ENCODE measurements at places on chromosomes 2 and 18.

- no peak for DNase-seq
Measured at GRCh38 chr2:226618875-226619605, 180.6 kb downstream of the IRS1 start.

- DNase-seq, result no peak
Measured at GRCh38 chr2:236963631-236964182, 122.0 kb upstream of the COPS8 start.

GRCh38 chr2:168577885-168578284 is 121.8 kb downstream of the CERS6 start:
- no peak for DNase-seq

- peak; percentile 66 for DNase-seq
Measured at GRCh38 chr2:11389551-11390398, 45.3 kb upstream of the ROCK2 start.

- no peak for DNase-seq
Measured at GRCh38 chr2:47046271-47046670, 108.8 kb downstream of the STPG4 start.

DNA sequence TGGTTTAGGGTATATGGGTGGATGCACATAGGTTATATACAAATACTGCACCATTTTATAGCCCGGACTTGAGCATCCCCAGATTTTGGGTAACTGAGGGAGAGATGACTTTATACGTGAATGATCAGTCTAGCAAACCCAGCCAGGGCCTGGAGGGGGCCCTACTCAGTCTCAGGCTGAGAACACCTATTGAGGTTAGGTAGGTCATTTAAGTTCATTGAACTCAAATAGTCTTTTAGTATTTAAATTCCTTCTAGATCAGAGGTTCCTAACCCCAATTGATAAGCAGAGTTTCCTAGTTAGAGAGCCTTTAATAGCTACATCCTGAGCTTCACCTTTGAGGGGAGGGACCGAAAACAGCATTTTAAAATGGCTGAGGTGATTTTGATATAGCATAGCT is 487.0 kb downstream of the DCC start:
- DNase-seq, result no peak

- no peak for DNase-seq
Measured at GRCh38 chr2:195601361-195601760, 55.7 kb upstream of the SLC39A10 start.

GRCh38 chr2:10400568-10400977 is 47.6 kb downstream of the ODC1 start:
- no peak for DNase-seq

- no peak for DNase-seq
Measured at GRCh38 chr18:75638776-75639471, 211.4 kb upstream of the SMIM21 start.

GRCh38 chr2:201918616-201919307 is 112.4 kb downstream of the CDK15 start:
- no peak for DNase-seq

DNA sequence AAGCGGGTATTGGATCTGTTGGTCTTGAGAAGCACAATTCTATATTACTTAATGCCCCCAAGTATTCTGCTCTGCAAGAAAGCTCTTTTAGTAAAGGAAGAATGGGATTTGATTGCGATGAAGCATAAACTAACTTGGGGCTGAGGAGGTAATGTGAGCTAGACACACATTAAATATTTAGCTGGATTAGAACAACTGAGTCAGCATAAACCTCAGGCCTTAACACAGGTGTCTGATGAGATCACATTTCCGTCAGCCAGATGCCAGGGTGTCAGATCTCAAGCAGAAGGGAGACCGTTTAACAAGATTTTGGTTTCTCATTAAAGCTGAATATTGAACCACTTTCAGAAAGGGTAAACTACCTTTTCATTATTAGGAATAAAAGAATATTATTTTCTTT is 94.5 kb downstream of the GYPC start:
- DNase-seq, result no peak

GRCh38 chr2:51293566-51294200 is 261.8 kb upstream of the NRXN1 start:
- DNase-seq, result no peak

DNA sequence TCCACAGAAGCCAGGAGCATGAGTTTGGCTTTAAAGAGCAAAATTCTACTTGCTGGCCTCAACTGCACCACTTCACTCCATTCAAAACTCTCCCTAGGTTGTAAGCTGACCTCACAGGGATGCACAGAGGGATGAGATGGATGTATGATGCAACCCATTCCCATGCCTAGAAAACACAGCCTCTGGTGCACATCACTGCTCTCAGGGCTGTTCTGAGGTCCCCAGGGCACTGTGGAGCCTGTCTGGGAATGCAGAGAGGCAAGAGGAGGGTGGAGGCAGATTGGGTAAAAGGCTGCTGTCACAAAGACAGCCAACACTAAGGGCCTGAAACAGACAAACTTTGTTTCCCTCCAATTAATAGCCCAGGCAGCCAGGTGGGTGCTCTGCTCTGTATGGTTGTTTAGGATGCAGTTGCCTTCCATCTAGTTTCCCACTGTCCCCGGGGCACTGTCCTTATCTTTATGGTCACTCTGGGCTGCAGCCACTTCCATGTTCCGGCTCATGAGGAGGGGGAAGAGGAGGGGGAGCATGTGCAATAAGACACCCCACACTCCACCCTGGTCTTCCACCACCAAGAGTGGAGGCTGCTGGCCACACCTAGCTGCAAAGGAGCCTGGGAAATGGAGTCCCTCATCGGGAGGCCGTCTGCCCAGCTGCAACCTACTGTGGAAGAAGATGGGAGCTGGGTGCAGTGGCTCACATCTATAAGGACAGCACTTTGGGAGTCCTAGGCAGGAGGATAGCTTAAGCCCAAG is 7.0 kb downstream of the GPR45 start:
- no peak for DNase-seq

DNA sequence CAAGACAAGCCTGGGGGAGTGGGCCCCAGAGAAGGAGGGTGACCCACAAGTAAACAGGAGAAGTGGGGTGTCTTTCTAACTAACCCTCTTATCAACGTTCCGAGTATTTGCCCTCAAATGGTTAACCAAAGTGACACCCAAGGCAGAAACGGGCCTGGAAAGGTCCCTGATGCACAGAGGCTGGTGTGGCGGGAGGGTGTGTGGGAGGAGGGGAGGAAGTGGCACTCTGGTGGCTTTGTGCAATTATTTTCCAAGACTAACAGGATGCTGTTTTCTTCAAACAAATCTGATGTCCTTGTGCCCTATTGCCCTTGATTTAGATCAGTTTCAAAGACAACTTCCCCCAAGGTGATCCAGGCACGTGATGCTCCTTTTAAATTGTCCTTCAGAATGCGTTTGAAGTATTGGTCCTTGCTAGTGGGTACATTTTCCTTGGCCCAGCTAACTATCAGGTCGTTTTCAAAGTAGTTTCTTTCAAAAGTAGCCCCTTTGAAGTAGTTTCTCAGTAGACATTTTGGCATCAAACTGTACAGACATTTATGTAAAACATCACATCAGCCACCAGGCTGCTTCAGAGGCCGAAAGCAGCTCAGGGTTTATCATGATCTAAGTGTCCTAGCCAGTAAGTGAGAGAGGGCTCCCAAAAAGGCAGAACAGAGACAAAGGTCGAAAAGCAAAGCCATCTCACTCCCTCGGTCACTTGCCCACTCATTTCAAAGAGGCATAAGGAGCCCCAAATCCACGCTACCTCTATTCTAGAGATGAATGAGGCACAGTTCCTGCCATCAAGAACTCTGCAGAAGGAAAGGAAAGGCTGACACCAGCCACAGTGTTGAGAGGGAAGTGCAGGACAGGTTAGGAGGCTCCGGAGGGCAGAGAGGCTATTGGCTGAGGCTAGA is 371.1 kb upstream of the ID2 start:
- DNase-seq, result no peak

DNA sequence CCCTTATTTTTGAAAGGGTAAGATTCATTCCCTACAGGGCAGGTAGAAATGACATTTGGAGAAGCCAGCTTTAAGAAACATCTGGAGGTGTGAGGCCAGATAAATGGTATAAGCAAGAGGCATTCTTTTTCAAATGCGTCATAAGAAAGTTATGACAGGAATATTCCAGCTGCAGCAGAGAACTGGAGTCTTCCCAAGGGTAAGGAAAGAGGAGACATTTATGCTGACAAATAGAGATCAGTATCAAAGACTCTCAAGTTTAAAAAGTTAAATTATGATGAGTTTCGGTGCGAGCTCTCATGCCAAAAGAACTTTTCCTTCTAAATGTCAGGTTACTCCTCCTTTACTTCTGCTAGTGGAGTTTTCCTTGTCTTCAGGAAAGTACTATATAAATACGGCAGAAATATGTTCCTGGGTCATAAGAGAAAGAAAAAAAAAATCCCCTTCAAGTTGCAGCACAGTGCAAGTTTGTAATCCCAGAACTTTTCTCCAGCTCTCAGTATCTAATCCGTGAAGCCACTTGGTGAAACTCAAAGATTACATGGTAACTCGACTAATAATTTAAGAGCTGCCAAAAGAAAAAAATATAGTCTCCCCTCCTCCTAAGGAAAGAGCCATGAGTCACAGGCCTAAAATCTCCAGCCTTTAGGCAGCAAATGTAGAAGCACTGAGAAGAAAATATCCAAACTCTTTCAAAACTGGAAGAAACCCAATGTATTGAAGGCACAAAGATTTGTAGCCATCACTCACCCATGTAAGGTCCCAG is 428.1 kb downstream of the MEIS1 start:
- DNase-seq, result peak; percentile 21

- DNase-seq, result no peak
Measured at GRCh38 chr2:239392072-239392357, 8.8 kb downstream of the HDAC4 start.

DNA sequence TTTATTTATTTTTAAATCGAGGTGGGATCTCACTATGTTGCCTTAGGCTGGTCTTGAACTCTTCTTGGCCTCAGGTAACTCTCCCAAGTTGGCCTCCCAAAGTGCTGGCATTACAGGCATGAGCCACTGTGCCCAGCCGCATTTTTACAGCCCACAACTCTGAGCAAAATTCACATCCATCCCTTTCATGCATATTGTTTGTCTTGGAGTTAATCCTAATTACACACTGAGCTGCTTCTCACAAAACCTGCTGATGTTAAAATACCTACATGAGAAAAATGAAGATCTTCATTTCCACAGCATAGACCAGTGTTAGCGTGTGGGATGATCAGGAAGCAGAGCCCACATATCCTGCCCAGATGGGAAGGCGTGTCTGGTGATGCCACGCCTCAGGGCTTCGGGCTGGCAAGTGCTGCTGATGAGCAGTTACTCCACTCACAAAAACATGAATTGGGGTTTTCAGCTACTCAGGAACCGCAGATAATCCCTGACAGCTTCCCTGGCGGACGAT is 14.6 kb downstream of the ITGB1BP1 start:
- no peak for DNase-seq

GRCh38 chr2:128765811-128766210 is 447.1 kb upstream of the HS6ST1 start:
- DNase-seq, result no peak

DNA sequence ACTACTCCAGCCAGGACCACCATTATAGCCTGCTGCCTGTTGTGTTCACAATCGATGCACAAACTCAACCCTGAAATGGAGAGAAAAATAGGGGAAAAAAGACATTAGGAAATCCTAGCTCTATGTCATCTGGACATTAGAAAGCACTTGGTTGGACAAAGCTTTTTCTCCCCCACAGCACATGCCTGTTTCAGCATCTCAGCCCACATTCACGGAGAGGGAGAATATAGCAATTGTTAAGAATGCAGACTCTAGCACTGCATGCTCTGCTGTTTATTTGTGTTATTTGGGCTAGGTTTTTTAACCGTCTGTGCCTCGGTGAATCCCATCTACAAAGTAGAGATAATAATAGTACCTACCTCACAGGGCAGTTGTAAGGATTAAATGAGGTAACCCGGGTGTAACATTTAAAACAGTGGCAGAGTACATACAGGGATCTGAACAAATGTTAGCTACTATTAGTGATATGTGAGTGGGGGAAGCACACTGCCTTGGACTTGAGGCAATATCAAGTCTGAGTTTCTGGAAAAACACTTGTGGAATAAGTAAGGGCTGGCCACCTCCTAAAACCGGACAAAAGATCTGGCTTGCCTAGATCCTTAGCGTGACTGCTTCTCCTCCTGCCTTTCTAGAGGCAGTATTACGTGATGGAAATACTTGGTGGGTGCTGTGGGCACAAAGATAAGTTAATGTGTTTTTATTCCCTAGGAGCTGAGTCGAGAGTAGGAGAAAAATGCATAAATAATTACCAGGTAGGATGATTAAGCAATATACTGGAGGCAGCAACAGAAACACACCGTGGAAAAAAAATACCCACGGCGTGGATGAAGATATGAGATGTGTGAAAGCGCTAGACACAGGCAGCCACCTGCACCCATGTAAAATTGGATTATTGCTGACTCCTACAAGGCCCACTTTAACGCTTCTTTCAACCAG is 1.0 kb upstream of the PPP1CB start:
- peak; percentile 34 for DNase-seq

DNA sequence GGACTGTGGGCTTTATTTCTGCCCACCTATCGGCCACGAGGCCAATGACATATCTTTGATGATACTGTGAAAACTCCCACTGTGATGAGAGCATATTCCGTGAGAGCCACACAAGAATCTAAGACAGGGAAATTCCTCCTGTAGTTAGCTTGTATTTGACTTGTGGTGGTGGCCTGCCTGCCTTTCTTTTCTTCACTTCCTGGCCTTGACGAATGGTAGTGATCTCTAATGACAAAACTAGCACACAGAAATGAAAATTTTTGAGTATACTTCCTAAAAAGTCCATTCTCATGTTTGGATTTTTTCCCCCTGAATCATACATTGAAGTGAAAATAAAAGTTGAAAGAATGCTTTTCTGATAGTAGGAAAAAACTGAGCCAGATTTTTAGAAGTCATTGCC is 94.4 kb downstream of the MGAT5 start:
- DNase-seq, result no peak

- no peak for DNase-seq
Measured at GRCh38 chr2:33104726-33105125, 158.0 kb downstream of the LTBP1 start.

DNA sequence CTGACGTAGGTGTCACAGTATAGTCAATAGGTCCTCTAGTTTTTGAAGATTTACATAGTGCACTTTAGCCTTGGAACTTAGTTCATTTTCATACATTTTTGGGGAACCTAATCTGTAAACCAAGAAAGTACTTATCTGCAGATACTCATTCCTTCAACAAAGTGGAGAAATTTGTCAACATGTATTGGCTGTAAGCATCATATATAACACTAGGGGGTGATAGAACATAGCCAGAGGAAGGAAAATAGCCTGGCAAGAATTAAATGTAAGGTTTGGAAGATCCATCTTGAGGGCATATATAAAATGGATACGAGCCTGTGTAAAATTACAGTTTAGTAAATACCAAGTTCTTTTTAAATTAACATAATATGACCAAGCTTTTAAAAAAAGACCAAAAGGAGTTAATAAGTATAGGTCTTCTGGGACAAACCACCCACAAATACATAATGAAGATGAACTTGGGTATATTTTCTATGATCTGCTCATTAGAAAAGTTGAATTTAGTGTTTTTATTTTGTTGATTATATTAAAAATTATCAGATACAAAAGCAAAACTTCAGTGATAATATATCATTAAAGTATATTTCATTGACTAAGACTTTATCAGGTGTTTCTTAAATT is 18.2 kb downstream of the RPL37A start:
- DNase-seq, result peak; percentile 29

DNA sequence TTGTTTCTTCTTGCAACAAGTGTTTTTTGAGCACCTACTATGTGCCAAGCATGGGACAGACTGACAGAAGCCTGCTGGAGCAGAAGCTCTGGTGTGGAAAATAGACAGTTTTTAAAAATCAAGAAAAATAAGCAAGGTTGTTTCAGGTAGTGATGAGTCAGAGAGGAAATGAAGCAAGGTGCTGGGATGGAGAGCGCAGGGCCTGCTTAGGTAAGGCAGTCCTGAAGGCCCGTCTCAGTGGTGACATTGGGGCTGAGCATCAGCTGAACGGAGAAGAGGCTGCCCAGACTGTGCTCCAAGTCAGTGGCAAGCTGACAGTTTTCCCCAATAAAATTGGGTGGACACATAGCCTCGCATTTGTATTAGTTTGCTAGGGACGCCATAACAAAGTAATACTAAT is 263.6 kb downstream of the SS18 start:
- no peak for DNase-seq

All from amniotic stem cell (primary cell).